ENCODE measurements at places on chromosomes 16 and 17. TPM values are rescaled to one million over a fixed set of nuclear protein-coding genes. Genes with fewer than 3 reads are reported as not detected.

- DNase-seq = no peak
These were observed 15.0 kb upstream of the PRSS27 start for GRCh38 chr16:2734844-2735515.

DNA sequence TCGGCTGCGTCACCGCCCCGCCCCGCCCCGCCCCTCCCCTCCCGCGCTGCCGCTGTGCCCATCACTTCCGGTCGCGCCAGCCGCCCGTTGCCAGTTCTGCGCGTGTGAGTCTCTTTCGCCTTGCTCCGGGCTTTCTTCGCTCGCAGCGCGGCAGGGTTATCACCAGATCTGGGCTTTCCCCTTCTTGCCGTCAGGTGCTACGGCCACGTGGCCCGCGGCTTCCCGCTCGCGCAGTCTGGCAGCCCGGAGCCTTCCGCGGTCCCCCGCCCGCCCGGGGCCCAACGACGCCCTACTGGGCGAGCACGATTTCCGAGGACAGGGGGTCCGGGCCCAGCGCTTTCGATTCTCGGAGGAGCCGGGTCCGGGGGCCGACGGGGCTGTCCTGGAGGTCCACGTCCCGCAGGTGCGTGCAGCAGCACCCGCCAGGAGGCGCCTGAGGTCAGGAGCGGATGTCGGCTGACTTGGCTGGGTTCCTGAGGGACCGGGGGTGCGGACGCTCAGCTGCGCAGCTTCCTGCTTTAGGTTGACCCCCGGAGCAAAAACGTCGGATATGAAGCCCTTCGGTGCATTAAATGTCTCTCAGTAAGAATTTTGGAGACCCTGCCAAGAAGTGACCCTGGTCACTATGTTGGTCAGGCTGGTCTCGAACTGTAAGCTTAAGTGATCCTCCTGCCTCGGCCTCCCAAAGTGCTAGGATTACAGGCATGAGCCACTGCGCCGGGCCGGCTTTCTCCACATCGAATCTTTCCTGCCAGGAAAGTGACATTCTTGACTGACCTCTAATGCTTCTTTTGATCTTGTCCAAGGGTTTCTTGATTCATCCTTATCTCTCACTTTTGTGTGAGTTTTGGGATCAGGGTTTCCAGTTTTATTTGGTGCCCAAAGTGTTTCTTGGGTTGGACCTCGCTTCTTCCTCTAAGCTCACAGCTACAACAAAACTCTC, at the start of gene METTL23:
METTL23 (plus strand) TSS at position 64 of the 943 bp plus-strand sequence. CDS start 2,872 bp downstream, outside the sequence.
- peak; percentile 73 for DNase-seq

DNA sequence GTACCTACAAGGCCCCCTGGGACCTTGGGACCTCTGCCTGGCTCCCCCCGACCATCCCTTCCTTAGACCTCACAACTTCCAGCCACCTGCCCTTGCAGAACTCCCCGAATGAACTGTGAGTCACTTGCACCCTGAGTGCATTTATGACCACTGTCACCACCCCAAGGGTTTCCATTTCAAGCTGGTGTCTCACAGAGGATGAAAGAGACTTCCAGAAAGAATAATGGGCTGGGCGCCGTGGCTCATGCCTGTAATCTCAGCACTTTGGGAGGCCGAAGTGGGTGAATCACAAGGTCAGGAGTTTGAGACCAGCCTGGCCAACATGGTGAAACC, 124.5 kb upstream of the CIBAR2 start:
- no peak for DNase-seq

DNA sequence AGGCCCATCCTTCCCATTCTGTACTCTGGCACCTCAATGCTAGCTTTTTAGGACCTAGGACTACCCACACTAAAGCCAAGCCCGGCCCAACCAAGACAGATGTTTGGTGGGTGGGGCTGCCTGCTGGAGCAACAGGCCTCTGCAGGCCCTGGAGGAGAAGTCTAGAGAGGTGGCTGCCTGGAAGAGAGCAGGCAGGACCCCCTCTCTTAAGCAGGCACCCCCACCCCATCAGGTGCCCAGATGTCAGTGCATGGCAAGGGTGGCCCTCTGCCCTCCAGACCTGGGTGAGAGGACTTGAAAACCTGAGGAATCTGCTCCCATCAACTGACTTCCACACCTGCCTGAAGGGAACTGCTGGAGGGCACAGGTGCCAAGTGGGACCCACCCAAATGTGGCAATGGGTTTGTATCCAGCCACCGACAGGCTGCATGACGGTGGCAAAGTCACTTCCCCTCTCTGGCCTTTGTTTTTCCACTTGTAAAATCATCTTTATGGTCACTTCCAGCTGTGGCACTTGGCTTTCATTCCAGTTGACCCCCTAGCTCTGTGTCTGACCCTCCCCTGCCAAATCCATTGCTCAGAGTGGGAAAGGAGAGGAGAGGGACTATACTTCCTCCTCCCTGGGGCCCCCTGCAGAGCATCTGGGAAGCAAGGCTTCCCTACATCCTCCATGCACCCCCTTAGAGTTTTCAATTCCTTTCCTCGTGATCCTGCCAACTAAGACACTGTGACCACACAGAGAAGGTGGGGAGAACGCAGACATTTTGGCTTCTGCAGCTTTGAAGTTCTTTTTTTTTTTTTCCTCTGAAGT, 1.7 kb upstream of the STAT5A start:
- DNase-seq = no peak

GRCh38 chr17:57125406-57125805, 40.4 kb downstream of the AKAP1 start:
- no peak for DNase-seq

DNA sequence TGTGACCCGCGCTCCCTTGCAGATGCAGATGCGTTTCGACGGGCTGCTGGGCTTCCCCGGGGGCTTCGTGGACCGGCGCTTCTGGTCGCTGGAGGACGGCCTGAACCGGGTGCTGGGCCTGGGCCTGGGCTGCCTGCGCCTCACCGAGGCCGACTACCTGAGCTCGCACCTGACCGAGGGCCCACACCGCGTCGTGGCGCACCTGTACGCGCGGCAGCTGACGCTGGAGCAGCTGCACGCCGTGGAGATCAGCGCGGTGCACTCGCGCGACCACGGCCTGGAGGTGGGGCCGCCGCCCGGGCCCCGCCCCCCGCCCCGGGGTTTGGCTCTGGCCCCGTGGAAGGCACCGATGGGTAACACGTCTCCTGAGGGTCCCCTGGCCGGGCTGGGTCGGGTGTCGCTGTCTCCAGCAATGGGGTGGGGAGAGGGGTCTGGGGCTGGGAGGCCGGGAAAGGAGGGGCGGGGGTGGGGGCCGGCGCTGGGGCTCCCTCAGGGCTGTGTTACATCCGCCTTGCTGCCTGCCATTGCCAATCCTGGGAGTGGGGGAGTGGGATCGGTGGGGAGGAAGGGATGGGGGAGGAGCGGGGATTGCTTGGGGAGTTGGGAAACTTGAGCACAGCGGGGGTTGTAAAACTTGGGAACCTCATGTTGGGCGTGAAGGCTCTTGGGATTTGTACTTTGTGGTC, 737 bp downstream of the NUDT16L1 start:
- peak; percentile 29 for DNase-seq

- DNase-seq = peak; percentile 89
These were observed 19.6 kb upstream of the ATP2A3 start for GRCh38 chr17:3983606-3984484.

DNA sequence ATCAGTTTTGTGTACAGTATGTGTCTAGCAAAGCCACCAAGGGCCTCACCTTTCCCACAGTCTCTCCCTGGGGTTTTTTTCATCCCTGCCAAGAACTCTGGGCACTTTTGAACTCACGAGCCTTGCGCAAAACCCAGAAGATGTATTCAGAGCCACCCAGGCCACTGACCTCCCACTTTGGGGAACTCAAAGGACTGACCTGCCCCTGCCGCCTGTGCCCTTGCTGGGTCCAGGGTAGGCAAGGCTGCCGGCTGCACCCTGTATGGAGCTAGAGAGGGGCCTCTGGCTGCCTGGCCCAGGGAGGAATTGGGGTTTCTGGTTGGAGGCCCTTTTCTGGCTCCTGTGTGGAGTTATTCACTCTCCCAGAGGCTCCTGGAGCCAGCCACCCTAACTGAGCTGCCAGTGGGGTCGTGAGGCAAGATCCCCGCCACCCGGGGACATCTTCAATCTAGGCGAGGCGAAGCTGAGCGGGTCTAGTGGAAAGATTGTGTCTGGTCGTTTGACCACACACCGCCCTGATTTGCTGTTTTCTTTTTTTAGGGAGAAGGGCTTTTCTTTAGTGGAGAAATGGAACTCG, 1.9 kb downstream of the CDK5R1 start:
- no peak for DNase-seq

DNA sequence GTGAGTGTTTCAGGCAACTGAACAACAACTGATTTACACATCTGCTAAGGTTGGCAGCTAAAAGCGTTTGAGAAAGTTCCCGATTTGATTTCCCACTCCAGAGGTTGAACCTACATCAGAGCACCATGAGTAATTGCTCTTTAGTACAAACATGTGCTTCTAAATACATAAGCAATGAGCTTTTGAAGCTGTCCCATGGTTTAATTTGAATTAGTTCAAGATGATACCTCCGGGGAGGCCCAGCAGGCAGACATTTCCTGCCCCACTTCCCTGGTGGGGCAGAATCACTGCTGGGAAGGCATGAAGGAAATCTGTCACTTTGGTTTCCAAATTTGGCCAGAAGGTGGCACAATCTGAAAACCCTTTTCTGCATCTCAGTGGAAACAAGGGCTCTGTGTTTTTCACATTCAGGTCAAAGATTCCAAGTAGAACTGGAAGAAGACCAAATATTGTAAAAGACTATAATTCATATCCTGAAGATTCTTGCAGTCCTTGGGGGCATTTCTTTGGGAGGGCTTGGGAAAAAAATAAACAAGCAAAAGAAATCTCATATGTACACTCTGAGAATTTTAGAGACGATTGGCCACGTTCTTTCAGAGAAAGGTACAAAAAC, 176.2 kb upstream of the FAM20A start:
- DNase-seq = no peak

DNA sequence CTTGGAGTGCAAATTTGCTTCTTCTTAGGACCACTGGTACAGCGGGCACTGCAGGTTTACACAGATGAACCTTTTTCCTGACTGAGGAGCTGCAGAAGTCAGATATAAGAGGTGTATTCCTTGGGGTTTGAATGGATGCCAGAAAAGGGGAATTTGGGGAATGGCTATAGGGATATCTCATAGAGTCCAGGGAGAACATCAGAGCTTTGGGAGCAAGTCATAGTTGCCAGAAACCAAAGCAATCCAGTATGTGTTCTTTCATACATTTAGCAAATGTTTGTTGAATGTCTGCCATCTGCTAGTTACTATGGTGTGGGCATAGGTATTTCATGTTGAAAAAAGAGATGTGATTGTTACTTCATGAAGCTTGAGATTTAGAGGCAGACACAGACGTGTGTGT, 46.8 kb downstream of the MAP2K4 start:
- DNase-seq = no peak

GRCh38 chr17:51121620-51122472, 1.2 kb upstream of the SPAG9 start:
- peak; percentile 91 for DNase-seq

GRCh38 chr16:13529193-13529982, 390.6 kb upstream of the ERCC4 start:
- DNase-seq = no peak

PRSS36 gene
- total RNA-seq = 0.39 TPM

PPP1R1B gene
- not detected for total RNA-seq

SPECC1 gene
- total RNA-seq = 1.0 TPM

Data from dermis microvascular lymphatic vessel endothelial cell (primary cell).